Suprapubic skin (tissue), 4 donors: ENCODE measurements at places on chromosomes 7 and 10.

GRCh38 chr10:75825661-75826060, 394.2 kb downstream of the LRMDA start:
- no peak for DNase-seq

DNA sequence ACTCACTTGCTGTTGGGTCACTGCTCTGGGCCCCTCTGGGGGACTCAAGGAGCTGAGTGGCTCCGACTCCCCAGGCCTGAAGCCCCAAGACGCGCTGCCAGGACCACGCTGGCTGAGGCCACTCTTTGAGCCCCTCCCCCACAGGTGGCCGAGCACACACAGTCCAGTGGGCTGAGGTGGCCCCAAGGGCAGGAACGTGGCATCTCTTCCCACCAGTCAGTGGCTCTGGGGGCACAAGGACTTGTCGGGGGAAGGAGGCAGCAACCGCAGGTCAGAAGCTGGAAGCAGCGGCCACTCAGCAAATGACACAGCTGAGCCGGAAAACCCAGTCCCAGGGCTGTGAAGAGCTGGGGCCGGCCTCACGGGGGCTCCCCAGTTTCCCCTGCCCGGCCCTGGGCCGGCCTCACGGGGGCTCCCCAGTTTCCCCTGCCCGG, 24.1 kb downstream of the GRIFIN start:
- DNase-seq: peak; percentile 60

- DNase-seq: no peak
These were observed 376.4 kb downstream of the HTR7 start for GRCh38 chr10:90481326-90481923.

DNA sequence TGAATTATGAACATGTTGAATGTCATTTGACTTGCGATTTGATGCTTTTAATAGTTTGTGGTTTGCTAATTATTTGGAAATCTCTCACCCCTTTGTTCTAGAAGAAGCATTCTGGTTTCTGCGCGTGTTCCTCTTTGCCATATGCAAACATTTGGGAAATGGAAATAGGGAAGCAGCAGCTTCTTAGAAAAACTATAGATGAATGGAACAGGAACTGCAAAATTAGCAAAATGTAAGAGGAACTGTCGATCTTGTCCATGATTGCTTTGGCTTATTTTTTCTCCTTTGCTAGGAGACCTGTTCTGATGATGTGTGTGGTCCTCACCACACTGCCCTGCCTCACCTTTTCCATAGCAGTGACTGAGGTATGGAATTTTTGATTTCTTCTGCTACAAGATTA, 19.0 kb downstream of the TMEM236 start:
- no peak for DNase-seq

- no peak for DNase-seq
These were observed 826.0 kb downstream of the SORCS1 start for GRCh38 chr10:106338486-106338885.

DNA sequence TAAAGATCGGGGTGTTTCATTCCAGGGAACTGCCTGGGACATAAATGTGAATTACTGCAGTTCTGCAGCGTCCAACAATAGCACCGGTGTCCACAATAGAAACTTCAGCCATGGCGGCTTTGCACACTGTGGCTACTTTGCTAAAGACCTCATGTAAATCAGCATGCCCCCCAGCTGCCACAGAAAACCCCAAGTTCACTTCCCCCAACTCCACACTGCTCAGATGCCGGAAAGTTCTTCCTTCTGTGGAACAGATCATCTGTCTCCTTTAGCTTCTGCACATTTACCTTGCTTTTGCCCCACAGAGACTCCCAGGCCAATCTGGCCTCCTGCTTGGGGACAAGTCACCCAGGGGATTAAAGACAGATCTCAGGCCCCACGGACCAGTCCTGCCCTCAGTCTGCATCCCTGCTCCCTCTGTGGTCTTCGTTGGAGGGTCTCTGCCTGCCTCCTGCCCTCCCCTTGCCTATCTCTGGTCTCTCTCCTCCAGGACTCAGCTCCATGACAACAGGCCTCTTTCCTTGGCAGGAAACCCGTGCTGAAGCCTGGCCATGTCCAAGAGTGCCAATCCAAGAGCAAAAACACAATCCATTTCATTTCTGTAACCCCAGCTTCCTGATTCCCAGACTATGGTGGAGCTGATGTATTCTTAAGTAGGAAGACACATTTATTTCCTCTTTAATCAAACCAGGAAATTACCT, 403.2 kb downstream of the RPS24 start:
- DNase-seq: no peak

DNA sequence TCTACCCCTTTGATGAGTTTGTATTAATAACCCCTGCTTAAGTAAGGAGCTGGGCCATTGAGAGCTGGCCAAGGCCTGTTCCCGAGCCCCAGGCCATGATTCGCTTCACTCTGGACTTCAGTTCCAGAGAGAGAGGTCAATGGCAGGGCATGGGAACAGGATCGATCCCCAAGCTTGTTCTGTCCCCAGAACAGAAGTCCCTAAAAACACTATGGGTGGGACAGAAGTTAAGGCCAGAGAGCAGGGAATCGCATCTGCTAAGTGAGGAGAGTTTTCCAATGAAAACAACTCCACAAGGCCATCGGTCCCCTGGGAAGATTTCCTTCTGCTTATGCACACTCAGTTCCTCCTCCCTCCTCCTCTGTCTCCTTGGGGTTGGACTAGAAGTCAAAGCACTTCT, 159.6 kb downstream of the LSM5 start:
- DNase-seq: no peak

DNA sequence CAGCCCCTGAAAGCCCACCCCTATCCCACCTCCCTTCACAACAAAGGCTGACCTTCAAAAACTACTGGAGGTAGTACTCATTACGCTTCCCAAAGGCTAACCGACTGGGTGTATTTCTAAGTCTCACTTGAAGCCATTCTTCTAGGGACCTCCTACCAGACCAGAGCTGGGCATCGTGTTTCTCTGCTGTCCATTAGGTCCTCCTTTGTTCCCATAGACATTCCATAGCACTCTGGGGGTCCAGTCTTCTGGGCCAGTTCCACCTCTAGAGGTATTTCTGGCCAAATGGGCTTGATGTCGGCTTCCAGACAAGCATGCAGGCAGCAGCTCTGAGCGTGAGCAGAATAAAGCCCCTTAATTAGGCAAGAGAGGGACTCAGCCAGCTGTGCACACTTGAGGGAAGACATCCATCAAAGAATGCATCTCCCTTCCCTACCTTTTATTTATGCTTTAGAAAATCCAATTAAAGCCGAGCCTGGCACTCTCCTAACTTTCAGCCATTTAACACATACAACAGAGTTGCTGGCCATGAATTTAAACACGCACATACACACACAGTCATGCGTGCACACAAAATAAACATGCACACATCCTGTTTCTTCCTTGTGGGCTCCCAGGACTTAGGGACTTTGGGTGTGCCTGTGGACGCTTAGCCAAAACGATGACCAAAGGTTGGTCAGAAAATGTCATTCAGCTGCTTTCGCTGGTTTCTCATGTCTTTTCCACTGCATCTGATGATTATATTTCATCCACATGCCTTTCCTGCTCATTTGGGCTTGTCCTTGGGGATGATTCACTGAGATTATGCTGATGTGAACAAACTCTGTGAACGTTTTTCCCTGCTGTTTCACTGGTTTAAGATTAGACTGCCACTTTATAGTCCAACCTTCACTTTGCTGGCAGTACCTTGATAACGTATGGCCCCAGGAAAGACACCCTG, 362.0 kb upstream of the NFE2L3 start:
- DNase-seq: no peak
